NCI-H187 (cell line): ENCODE measurements at places on chromosomes 12 and 14.

GRCh38 chr12:49036029-49036428, 17.5 kb upstream of the PRKAG1 start:
- no peak for DNase-seq

DNA sequence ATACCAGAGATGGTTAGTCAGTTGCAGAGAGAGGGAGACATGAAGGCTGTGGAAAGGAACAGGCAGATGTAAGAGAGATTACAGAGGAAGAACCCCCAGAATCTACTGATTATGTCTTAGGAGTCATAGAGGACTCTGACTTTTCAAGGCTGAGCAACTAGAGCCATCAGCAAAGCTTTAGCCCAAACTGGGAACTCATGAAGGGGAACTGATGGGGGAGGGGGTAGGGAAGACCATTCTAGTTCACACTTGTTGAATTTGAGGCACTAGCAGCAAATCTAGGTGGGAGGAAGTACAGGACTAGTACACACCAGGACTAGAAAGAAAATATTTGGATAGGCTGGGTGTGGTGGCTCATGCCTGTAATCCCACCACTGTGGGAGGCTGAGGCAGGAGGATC, 10.1 kb downstream of the LGALS3 start:
- no peak for DNase-seq

- no peak for DNase-seq
Measured at GRCh38 chr12:45034861-45035265, 16.0 kb downstream of the DBX2 start.

- no peak for DNase-seq
Measured at GRCh38 chr12:119082496-119082895, 96.2 kb upstream of the HSPB8 start.
